Inflammatory macrophage treated with lipopolysaccharide for 1 hour (primary cell): ENCODE measurements at places on chromosomes 2 and 18.
A peak's percentile ranks its signal among the peaks of the same experiment; 100 is the strongest.

DNA sequence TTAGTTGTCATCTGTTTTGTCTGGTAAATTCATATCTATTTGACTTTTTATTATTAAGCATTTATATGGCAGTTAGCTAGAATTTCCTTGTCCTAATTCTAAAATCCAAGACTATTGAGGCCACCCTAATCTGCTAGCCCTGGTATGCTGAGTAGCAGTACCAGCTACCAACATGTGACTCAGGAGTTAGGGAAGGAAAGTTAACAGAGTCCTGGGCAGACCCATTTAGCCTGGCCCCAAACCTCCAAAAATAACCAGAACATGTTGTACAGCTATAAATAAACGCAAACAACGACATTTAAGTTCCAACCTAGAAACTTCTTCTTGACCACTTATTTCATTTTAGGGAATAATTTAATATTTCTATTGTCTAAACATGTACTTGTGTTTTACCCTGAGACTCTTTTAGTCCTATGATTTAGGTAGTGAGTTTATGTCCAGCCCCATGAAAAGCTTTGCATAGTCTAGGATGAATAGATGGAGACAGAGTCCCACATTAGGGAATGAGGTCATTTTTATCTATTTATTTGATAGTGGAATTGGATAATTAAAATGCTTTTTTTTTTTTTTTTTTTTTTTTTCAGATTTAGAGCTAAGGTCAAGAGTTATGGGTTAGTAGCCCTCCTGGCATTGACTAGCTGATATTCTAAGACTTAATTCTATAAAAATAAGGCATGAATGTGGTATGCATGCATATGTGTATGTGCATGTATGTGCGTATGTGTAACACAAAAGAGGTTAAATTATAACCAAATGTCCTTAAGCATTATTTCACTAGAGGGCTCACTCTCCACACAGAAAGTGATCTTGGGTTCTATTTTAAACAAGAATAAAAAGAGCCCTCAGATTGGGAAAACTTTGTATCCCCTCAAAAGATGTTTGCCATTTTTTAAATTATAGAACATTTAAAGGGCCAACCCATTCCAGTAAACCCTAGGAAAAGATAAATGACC, 160.1 kb upstream of the MAPRE2 start:
- no peak for DNase-seq

DNA sequence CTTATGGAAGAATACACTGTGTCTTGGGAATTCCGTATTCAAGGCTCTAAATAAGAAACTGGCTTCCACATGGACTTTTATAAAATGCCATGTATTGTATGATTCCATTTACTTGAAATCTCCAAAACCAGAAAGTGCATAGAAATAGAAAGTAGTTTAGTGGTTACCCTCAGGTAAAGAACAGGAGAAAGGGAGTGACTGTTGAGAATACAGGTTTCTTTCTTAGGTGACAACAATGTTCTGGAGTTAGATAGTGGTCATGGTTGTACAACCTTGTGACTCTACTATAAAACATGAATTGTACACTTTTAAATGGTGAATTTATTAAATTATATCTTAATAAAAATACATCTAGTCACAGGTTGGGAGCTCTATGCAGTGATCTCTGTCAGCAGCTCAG, 481.8 kb downstream of the SPAG16 start:
- DNase-seq, result no peak

DNA sequence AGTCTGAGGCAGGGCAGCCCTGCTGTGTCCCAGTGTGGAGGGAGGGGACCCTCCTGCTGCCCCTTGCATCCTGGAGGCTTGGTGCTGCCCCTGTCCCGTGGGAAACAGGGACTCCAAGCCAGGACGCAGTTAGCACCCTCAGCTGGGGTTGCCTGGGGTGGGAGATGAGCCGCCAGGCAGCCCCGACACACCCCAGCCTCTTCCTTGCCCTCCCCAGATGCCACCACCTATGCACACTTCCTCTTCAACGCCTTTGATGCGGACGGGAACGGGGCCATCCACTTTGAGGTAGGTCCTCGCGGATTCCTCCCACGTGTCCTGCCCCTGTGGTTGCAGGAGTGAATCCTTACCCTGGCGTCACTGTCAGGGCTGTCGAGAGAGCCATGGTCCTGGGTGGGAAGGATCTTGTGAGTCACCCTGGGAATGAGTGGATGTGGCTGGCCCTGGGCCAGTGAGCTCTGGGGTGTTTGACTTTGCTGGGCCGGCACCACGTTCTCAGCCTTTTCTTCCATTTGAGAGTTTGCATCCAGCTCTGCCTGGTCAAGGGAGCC, 27.5 kb upstream of the FAHD2A start:
- DNase-seq, result no peak

DNA sequence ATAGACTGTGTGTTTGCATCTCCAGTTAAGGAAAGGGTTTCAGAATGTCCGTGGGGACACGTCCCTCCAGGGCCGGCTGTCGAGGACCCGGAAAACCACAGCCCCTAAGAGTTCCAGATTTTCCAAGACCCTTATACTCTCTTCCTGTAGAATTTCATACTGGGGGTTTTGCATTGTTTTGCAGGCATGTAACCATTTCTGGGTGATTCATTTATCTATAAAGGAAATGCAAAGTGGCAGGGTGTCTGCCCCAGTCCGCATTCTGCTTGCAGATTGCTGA, 8.5 kb downstream of the SP9 start:
- DNase-seq, result no peak

GRCh38 chr2:20624156-20624883, 26.6 kb downstream of the HS1BP3 start:
- DNase-seq, result no peak

GRCh38 chr2:70340761-70341476, 39.1 kb upstream of the FAM136A start:
- peak; percentile 77 for DNase-seq

DNA sequence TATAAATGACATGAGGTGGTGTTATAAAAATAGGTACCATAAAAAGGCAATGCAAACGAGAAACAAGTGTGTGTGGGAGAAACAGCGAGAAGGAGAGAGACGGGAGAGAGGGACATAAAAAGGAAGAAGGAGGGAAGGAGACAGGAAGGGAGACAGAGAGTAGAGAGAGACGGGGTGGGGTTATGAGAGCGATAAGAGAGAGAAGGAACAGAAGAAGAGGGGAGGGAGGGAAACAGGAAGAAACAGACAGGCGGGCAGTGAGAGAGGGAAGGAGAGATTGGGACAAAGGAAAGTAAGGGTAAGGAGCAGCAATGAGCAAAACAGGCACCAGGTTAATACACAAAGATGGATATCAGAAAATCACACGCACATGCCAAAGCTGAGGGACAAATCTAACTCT, 83.7 kb downstream of the TGFA start:
- no peak for DNase-seq

DNA sequence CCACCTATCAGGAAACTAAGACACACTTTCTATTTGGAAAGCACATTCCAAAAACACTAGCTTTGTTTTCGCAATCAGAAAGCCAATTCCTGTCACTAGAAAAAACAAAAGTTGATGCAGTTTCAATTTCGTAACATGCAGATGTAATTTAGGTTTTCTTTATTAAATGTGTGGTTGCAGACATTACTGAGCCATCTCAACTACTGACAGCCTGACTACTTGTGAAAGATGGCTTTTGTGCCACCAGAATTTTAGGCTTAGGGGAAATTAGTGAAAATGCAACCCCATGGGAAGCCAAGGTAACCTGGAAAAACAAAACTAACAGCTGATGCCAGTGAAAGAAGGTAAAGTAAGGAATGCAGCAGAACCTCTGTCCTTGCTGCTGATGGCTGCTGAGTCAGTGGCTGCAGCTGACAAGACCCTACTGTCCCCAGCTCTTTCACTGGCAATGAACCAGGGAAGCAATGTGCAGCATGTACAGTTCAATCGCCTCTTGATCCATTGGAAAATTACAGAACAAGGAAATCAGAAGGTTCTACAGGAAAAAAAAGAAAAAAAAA, 34.9 kb downstream of the FEZ2 start:
- peak; percentile 59 for DNase-seq

- DNase-seq, result no peak
Observed at GRCh38 chr2:181300600-181301291, 156.4 kb upstream of the ITGA4 start.

DNA sequence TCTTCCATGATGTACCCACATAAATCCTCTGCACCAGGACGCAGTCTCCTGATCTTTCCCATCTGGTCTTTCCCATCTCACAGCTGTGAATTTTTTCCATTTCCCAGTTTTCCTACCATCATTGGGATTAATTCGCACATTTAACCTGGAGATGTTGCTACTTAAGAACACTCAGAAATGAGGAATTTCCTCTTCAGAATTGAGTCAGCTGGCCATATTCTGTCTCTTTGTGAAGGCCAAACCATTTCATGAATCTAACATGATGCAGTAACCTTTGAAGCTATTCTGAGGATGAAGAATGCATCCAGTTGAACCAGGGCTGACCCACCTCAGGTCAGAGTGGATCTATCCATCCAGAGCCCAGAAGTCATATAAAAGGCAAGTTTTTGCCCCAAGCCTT, 326.8 kb downstream of the SETBP1 start:
- DNase-seq, result no peak

GRCh38 chr2:208017721-208018120, 7.6 kb downstream of the PLEKHM3 start:
- DNase-seq, result peak; percentile 99

- no peak for DNase-seq
Observed at GRCh38 chr2:985317-985898, 34.8 kb downstream of the SNTG2 start.

GRCh38 chr2:127066942-127067341, 40.0 kb downstream of the BIN1 start:
- DNase-seq, result peak; percentile 81

DNA sequence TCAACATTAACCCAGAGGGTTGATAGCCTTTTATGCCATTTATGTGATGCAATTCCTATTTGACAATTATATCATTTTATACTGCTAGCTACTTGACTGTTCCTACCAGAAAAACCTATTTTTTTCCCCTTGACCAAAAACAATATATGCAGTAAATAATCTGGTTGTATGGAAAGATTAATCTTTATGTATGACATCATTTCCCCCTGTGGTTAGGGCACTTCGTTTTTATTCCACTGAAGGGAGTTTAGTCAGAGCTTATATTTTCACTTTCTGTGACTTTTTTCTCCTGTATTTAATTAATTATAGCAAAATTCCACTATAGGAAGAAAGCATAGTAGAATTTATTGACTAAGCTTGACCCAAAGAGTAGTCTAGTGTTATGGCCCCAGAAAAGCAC, 107.6 kb downstream of the HAUS1 start:
- peak; percentile 32 for DNase-seq

- no peak for DNase-seq
Observed at GRCh38 chr2:63737081-63737751, 104.5 kb upstream of the UGP2 start.

- DNase-seq, result no peak
Observed at GRCh38 chr2:142734231-142734630, 143.2 kb upstream of the KYNU start.

DNA sequence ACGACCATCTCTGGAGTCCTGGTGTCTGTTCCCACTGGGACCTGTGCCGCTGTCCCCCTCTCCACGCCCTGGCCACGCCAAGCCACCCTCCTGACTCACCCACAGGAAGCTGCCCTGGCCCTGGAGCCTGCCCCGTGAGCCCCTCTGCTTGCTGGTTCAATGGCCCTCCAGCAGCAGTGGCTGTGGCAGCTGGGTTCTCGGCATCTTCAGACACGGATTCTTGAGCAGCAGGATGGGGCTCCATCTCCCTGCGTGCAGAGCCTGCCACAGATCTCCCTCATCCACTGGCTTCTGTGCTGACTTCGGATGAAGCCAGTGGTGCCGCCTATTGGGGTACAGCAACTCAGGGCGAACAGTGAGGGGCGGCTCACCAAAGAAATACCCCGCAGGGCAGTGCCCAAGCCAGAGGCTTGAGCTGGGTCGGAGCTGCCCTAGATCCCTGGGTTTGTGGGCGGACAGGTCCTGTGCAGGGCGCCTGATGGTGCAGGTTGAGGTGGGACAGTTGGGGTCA, 14.0 kb downstream of the CAPN10 start:
- no peak for DNase-seq
